ENCODE measurements at places on chromosomes 6 and 20.
A peak's percentile ranks its signal among the peaks of the same experiment; 100 is the strongest.

GRCh38 chr6:109454496-109455436, 806 bp downstream of the MICAL1 start:
- no peak for DNase-seq

DNA sequence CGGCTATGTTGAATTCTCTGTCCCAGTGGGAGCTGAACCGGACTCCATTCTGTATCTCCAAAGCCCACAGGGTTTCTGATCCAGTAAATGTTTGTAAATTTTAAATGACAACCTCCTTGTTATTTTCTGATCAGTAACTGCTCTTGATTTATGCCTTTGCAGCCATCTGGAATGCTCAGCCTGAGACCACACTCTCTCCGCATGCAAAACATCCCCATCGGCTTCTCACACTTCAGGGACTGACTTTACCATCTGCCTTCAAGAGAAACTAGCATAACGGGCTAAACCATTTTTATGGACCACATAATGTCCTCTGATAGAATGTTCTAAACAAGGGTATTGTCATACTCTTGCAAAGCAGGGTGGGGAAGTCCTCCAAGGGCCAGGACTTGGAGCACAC, 94.5 kb upstream of the FOXQ1 start:
- no peak for DNase-seq

DNA sequence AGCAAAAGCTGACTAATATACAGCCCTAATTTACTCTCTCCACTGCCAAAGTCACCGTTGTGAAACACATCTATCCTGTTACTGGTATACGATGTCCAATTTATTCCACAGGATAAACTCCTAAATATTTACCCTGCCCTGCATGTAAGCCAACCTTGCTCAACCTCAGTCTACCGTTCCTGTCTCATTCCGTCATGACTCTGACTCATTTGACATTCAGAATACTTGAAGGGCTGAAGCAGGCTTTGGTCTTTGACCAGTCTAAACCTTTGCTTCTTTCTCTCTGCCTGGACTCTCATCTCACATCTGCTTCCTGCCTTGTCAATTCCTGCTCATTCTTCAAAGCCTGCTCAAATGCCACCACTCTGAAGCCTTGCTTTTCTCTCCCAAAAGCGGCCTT, 157.5 kb downstream of the SCP2D1 start:
- no peak for DNase-seq

- no peak for DNase-seq
Observed at GRCh38 chr20:44089987-44090674, 96.9 kb downstream of the JPH2 start.

DNA sequence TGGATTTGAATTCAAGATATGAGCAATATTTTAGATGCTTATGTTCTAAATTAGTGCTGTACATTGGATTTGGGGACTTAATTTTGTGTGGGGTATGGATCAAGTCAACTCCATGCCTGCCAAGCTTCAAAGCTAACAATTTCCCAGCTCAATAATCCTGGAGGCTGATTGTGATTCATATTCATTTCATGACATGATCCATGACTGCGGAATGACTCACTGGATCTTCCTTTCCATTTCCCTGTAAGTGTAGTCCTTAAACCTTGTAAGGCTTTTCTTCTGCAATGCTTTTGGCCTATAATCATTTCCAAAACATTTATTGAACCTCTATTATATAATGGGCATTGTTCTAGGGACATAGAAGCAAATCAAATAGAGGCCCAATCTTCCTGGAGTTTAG, 44.7 kb upstream of the CCN2 start:
- peak; percentile 69 for DNase-seq

DNA sequence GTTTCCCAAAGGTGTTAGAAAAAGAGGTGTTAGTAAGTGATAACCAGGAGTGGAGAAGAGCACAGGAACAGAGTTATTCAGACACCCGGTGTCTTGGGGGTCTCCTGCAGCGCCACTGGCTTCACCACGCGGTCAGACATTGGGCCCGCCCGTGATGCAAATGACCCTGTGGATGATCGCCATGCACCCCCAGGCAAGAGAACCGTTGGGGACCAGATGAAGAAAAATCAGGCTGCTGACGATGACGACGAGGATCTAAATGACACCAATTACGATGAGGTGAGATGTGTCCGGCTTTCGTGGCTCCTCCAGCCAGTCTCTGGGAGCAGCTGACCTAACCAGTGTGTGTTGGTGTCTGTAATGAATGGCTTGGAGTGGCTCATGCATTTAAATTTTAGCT, 2.0 kb downstream of the PRPF6 start:
- no peak for DNase-seq

DNA sequence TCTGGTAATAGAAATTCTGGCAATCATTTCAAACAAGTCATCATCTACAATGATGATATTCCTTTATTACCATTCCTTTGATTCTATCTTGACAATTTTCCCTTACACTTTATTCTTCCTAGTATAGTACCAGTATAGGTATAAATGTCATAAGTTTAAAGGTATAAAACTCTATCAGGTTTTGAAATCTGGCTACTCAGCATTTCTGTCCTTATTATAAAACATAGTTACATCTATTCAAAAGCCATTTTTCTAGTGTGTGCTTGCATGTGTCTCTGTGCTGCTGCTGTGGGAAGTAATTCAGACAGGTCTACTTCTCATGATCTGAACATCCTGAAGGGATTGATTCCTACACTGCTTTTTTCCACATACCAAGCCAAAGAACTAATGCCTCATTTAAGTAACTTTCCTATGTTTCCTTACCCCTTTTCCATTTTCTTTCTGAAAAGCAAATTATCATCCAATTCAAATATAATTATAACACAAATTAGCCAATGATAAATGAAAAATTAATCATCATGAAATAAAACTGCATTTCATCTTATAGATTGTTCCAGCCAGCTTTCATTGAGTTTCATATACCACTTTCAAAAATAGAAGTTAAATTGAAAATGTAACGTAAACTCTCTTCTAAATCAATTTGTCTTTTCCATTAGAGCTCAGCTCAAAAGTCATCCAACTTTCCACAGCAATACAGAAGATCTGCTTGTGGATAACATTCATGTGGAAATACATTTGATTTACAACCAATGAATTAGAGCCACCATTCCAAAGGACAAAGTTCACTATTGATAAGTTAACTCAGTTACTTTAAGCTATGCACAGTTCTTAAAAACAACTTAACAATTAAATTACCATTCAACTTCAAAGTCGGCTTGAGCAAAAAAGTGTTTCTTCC, 35.9 kb downstream of the COL12A1 start:
- DNase-seq = no peak

- peak; percentile 81 for DNase-seq
Observed at GRCh38 chr6:31125586-31126363, 5.5 kb upstream of the CDSN start.

DNA sequence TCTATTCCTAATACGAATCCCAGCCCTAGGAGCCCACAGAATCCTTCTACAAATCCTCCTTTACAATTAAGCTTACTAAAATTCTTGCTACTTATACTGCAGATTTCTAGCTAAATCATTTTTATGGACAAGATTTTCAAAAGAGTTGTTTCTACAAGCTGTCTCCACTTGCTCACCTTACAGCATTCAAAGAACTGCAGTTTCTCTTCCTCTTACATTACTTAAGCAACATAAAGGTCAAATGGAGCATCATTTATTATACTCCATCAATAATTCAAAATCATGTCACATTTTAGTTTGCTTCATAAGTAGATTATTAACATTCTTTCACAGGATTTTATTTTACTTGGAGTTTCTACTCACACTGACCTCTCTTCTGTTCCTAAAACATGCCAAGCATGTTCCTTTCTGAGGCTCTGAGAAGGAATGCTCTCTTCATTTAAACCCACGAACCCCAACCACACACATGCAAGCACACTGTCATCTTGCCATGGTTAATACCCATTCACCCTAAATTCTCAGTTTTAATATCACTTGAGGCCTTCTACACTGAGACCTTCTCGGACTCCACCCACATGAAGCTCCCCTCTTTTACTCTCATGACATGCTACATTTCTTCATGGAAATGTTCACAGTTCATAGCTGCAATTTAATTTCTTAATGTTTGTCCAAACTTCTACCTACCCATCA, 388.2 kb downstream of the TBC1D32 start:
- no peak for DNase-seq

DNA sequence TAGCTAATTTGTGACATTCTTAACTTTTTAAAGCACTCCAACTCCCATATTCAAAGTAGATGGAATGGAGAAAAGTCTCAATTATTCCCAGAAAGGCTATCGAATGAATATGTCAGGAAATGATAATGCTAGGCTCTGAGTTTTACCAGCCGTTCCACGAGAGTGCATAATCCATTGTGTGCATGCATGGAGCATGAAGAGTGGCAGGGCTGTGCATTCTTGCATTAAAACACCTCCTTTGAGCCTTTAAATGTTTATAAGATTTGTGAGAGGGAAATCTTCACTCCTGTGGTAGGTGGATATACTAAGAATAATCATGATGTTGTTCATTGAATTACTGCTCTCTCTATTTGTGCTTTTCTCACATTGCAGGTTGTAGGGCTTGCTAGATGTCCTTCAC, 178.3 kb downstream of the CARMIL1 start:
- DNase-seq = no peak

DNA sequence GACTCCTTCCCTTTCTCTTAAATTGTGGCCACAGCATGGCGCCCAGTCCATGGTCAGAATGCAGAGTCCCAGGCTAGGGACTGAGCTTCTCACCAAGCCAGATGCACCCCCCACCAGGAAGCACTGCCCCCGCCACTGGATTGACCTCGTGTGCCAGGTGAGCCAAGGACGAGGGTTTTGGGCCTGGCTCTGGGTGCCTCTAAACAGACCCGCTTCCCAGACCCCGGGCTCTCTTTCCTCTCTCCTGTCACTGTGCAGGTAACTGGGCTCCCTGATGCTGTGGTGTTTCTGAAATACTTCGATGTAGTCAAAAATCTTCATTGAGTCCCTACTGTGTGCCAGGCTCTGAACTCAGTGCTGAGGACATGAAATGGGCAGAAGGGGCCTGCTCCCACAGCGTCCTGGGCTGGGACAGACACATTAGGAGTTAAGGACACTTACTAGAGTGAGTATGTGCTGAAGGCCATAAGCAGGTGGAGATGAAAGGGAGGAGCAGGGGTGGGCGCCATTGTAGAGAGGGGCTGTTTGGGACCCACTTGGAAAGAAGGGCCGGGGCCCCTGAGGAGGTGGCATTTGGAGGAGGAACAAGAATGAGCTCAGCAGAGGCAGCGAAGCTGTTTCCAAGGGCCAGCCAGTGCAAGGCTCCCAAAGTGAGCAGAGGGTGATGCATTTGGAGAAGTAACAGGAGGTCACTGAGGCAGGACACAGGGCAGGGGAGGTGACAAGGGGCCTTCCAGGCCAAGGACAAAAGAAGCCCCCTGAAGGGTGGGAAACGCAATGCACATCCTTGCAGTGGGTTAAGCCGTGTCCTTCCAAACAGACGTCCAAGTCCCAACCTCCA, 217.1 kb downstream of the ANKRD60 start:
- DNase-seq = no peak

DNA sequence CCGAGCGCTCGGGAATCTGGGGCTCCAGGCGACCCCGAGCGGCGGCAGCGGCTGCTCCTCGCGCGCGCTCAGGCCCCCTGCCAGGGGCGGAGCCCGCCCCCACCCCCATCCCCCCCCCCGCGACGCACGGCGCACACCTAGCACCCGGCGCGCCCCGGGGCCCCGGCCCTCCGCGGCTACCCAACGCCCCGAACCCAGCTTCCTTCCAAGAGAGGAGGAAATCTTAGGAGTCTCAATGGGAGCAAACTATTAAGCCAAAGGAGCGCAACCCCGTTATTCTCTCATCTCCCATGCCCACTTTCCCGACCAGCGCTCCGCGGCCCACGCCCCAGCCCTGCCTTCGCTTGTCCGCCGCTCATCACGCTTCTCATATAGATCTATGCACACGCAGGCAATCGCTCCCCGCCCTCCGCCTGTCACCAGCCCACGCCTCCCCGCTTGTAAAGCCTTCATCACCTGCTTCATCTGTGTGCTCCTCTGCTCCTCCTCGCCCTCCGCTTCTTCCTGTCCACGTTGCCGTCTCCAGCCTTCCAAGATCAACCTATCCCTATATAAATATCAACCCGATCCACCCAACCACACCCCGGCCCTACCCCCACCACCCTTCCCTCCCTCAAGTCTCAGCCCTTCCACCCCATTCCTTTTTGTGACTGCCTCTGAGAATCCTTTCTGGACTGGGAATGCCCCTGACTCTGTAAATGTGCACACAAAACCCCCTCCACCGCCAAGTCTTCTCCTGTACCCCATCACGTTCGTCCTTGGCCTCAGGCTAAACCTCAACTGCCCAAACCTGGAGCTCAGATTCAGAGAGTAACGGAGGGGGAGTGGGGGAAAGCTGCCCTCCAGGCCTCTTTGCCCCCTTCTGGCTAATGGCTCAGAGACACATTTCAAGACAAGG, at the start of gene DLK2:
Gene DLK2 (minus strand): TSS at position 18 of the 898 bp plus-strand sequence. CDS start 723 bp downstream, outside the sequence.
- DNase-seq = no peak

DNA sequence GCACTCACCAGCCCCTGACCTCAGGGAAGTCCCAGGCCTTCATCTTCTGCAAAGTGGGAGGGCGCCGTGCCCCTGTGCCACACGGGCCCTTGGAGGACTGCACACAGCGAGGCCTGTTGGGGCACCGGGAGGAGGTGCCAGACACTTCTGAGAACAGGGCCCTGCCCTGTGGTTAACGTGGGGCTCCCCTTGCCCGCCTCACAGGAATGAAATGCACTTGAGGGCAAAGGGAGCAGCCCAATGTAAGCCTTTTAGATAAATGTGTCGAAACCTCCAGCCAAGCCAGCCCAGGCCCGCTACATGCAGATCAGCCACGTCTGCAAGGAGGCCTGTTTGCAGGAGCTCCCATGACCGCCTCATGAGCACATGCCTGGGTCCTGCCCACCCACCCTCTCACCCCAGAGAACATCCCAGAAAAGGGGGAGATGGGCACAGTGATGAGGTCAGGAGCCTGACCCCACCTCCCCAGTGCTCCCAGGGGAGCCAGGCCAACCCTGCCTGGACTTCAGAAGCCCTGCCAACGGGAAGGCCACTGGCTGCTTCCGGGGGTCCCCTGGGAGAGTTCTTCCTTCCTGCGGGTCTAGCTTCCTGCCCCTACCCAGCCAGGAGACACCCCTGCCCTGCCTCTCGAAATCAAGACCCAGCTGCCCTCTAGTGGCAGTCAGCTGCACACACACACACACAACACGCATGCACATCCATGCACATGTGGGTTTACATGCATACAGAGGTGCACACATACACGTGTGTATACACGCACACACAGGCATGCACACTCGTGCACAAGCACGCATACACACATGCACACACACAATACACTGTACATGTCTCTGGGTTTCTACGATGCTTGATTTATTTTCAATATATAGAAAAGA, 178.7 kb downstream of the TAF4 start:
- no peak for DNase-seq

DNA sequence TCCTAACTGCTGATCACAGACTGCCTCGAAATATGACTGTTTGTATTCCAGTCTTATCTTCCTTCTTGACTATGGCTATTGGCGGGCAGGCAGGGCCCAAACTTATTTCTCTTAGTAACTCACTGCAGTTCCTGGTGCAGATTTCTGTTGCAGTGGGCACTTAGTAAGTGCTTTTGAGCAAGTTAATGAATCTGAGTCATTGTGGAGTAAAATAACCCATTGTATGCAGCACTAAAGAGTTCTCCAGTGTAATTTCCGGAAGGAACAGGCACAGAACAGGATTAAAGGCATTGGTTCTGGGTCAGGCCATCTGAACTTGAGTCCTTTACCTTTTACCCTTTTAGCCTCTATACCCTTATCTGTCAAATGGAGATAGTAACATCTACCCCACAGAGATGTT, 23.6 kb downstream of the SLC35F1 start:
- DNase-seq = no peak

Measured in GM04504 (cell line).